ENCODE measurements at places on chromosomes 5 and 9.

GRCh38 chr5:98902733-98903132 is 26.1 kb downstream of the CHD1 start:
- no peak for DNase-seq

DNA sequence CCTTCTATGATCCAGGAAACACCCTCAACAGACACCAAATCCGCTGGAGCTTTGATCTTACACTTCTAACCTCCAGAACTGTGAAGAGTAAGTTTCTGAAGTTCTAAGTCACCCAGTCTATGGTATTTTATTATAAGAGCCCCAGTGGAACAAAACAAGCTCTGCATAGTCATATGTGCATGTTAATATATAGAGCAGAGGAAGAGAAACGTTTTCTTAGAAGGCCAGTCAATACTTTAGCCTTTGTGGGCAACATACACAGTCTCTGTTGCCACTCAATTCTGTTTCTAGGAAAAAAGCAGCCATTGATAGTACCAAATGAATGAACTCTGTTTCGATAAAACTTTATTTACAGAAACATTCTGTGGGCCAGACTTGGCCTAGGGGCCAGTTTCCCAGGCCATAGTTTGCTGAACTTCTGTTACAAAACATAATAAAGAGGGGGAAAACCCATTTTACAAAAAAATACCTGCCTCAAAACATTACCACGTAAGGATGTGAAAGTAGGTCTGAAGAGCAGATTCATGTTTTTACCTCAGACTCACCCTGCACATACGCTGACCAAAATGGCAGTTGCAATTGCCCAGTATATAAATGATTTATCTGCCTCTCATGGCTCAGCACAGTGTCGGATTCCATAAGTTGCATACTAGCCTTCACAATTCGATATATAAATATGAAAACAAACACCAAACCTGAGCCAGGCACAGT is 350.5 kb downstream of the SLIT3 start:
- no peak for DNase-seq

- DNase-seq: no peak
These were observed 95.3 kb upstream of the CCDC112 start for GRCh38 chr5:115391780-115392179.

GRCh38 chr5:60546207-60546606 is 153.8 kb downstream of the DEPDC1B start:
- no peak for DNase-seq

GRCh38 chr5:110031402-110032140 is 341.8 kb downstream of the MAN2A1 start:
- DNase-seq: no peak

- no peak for DNase-seq
These were observed 39.8 kb upstream of the SLC24A2 start for GRCh38 chr9:19828576-19829109.

DNA sequence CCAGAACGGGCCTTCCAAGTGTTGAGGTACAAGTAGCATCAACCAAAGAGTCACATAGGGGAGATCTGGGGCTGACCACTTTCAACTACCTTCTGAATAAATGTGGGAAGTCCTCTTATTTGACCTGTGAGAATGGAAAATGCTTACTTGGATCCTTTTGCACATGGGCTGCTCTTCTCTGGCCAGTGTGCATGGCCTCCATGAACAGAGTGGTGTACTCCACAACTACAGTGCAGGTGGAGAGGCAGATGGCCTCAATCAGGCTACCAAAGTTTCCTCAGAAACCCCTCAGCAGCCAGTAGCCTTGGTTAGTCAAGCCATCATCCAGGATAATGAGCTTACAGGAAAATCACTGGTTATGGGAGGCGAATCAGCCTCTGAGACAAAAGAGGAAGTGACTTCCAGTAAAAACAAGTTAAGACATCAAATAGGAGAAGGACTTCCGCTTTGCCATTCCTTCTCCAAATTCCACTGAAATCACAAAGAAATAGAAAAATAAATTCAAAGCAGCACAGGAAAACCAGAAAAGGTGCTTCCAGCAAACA is 18.3 kb upstream of the FCHO2 start:
- DNase-seq: no peak

DNA sequence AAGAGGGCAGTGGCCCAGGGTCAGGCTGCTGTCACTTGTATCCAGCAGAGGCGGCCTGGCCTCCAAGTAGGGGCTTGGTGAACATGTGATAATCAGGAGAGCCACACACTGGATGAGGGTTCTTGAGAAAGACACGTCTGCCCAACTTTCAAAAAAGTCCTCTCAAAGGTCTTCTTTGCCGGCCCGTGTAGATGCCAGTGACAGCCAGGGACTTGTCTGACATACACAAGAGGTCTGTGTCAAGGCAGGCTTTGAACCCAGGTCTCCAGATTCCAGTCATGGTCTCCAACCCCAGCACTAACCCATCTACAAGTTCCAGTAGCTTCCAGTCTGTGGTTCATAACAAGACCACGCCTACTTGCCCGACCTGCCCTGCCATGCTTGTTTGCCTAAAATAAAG is 7.9 kb upstream of the AMBP start:
- no peak for DNase-seq

- DNase-seq: no peak
These were observed 89.0 kb downstream of the FRMD3 start for GRCh38 chr9:83449166-83449565.

DNA sequence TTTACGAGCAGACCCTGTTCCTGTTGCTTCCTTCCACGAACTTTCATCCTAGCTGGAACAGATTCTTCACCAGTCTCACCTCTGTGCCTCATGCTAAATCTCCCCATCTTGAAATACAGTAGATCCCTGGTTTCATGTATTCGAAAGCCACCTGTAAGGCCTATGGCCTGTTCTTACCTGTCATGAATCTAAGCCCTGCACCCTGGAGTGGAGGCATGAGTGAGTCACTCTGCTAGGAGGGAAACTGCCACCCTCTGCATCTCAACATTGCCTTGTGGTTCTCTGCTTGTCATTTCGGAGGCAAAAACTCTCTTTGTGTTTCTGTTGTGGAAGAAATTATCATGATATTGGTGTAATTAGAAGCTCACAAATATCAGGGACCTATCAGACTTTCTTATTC is 320.0 kb downstream of the ENC1 start:
- DNase-seq: no peak

GRCh38 chr9:90958328-90958727 is 156.7 kb downstream of the SYK start:
- DNase-seq: no peak

DNA sequence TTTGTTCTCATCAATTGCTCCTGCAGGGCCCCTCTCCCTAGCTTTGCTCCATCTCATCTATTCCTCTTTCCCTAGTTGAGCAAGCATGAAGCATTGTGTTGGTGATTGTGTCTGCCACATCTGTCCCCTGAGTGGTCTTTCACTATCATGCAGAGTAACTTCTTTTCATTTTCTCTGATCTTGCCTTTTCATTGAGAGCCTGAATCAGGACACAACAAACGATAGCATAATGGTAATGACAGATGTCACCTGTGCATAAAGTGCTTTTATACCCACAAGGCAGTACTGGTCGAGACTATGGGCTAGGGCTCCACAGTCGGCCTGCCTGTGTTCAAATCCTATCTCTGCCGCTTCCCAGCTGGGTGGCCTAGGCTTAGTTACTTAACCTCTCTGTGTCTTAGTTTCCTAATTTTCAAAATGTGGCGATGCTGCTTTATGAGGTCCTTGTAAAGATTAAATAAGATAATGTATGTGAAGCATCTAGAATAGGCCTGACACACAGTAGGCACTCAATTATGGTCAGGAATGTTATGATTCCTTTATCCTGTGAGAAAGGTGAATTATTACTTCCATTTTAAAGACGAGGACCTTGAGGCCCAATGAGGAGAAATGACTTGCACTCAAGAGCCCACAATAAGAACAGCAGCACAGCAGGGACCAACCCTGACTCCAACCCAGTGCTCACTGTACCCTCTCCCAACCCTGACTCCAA is 137.1 kb upstream of the ZNF618 start:
- no peak for DNase-seq

GRCh38 chr5:140190872-140191218 is 15.9 kb downstream of the CYSTM1 start:
- no peak for DNase-seq

GRCh38 chr9:136119061-136119882 is 597 bp upstream of the TMEM250 start:
- DNase-seq: no peak

- no peak for DNase-seq
These were observed 152.7 kb downstream of the FSTL4 start for GRCh38 chr5:133459474-133460160.

GRCh38 chr5:152855441-152855840 is 450.4 kb upstream of the NMUR2 start:
- no peak for DNase-seq

- DNase-seq: no peak
These were observed 161.2 kb upstream of the PITX1 start for GRCh38 chr5:135195270-135195608.

DNA sequence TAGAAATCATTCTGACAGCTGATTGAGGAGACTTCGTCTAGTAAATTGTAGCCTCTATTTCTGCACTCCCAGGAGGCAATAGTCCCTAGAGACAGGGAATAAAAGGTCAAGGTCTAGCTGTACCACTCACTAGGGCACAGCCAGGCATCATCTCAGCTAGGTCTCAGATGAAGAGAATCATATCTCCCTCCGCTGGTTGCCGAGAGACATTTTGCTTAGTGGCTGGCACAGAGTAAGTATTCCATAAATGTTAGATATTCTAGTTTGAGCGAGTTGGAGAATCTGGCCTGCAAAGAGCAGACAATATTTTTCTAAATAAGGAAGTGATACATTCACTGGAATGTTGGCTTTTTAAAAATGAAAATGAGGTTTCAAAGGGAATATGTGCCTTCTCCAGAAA is 180.4 kb upstream of the ACTBL2 start:
- no peak for DNase-seq

DNA sequence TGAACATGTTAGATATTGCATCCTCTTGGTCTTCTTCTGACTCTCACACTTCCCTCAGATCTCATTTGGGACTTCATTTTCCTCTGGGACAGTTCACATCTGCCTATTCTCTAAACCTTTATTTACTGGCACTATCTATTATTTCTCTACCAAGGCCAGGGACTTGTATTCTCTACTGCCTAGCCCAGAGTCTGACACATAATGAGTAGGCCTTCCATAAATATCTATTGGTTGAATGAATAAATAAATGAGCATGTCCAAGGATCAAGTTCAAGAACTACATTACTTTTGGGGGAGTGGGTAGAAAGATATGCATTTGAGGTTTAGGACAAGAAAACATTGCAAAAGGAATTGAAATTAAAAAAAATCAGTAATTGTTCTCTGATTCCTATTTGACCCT is 250.3 kb downstream of the TRIM32 start:
- no peak for DNase-seq

DNA sequence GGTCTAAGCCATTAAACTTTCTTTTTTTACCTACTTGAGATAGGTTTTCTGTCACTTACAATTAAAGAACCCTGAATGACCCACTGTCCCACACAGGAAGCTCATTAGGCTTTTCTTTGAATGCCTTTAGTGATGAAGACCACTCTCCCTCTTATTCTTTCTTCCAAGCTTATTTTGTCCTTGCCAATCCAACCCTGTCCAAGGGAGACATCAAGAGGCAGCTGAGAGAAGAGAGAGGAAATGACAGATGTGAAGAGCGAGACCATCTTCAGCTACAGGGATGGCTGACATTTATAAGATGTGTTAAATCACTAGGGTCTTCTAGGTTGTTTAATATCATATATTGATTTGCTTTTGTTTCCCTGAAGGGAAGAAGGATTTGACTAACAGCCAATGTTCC is 133.5 kb downstream of the FAM114A2 start:
- no peak for DNase-seq

DNA sequence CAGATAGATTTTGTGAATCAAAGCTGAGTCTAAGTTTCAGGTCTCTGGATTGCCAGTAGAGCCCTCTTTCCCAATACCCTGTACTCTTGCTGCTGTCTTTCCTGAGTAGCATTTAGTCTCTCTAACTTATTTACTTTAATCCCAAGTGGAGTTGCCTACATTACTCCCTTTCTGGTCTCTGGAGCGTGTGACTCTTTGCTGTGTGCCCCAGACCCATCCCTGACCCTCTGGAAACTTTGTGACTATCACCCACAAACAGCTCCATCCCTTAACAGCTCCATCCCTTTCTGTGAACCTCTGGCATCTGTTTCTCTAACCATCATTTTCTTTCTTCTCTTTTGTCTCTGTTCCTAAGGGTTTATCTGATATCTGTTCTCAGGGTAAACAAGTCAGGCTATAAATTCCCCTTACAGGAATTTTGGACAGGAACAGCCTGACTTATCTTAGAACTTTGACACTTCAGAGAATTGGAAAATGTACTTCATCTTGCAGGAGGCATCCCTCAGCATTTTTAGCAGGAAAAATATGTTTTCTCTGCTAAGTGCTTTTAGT is 1167.1 kb upstream of the SEMA6A start:
- no peak for DNase-seq

- DNase-seq: peak; percentile 72
These were observed 29.2 kb upstream of the NSMF start for GRCh38 chr9:137488327-137488653.

DNA sequence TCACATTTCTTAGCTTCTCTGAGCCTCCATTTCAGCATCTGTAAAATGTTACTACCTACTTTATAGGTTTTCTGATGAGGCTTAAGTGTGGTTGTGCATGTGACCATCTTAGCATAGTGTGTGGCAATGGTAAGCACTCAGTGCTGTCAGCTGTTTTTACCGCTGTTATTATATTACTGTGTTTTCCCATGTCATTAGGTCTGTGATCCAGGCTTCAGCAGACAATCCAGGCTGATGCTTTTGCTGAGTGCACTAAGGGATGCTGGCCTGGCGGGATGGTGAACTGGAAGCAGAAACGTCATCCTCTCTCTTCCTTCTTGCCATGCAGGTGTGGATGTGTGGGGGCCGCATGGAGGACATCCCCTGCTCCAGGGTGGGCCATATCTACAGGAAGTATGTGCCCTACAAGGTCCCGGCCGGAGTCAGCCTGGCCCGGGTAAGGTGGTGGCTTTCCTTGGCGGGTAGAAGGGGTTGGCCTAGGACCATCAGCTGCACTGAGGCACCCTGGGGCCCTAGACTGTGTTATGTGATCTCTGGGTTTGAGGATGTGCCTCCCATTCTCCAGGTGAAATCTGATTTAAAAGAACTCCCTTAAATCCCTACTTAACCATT is 41.9 kb upstream of the SAP30L start:
- no peak for DNase-seq

DNA sequence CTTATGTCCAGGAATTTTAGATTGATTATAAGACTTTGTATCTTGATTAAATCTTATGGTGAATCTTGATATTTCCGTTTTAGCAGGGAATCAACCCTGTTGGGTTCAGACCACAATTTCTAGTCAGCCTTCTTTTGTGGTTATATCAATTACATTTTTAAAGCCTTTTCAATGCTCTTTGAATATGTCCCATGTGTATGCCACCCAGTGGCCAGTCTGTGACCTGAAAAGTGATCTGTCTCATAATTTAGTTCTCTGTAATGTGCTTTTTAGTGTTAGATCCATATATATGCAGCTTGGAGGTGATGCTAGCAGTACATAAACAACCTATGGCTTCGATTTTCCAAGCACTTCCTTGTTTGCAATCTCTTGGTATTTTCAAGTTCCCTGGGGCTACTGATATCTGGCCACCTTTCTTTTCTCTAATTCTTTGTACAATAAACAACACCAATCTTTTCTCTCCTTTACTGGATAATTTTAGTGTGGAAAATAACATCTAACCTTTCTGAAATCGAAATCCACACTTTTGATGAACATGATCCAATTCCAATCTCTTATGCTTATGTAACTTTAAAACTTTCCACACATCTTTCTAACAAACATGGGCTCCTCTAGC is 28.8 kb downstream of the PDE8B start:
- DNase-seq: no peak

Measured in posterior cingulate gyrus (tissue), 11 donors.